ENCODE measurements at places on chromosomes 7 and 10.

GRCh38 chr7:4272141-4272540 lies 410.0 kb upstream of the FOXK1 start:
- no peak for DNase-seq

DNA sequence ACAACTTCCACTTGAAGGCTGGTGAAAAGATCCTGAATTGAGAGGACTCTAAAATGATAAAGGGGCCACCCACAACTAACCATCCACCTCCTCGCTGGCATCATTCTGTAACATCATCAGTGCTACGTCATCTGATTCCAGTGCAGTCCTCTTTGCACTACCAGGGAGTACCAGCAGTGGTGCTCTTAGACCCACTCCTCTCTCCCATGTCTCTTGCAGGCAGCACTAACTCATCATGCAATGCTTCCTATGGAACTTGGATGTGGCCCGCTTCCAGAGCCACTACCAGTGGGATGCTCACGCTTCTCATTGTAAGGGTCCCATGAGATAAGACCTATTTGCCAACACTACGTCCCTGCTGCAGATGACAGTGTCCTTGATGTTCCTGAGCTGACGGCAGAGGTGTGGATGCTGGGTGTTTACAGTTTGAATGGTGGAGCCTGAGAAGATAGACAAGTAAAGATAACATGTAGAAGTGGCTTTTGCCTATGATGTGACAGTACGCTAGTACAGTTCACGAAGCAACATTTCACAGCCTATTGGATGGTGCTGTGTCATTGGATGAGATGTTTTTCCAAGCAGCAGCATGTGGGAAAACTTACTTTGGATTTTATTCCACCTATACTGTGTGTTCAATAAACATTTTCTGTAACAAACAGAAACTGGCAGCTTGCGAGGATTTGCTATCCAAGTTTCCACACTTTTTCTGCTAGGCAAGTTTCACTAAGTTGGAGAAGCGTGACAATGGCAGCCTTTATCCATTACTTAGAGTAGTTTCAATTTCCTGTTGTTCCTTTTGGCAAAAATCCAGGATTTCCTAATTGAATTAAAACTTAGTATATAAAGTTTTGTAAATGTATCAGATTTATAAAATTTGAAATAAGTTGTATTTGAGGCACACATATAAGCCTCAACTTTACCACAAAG lies 35.8 kb upstream of the COBL start:
- DNase-seq = no peak

DNA sequence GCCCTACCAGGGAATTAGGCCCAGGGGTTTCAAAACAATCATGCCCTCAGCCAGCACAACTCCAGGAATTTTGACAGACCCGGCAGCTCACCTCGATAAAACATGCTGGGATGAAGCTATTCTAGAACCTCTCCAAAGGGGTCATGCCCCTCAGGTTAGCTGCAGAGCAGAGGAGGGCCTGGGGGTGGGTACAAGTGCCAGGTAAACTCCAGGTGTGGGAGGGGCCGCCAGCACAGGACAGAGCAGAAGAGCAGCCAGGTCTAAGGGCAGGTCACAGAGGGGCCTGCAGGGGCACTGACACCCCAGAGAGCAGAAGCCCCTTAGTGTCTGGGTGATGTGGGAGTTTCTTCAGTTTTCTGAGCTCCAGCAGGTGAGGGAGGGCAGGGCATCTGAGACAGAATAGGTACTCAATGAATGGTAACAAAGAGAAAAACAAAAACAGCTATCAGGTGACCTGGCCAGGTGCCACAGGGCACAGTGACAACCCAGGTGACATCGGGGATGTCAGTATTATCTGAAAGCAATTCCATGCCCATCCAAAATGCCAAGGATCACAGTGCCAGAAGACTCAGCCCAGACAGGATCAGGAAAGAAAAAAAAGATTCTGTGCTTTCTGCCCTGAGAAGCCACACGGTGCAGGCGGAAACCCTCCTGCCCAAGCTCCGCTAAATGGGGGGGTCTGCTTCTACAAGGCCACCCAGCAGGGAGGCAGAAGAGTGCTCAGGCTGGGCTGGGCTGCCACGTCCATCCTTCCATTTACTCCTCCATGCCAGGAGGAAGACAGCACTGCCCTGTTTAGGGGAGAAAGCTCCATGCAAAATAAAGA lies 104.5 kb downstream of the TNS3 start:
- DNase-seq = no peak

DNA sequence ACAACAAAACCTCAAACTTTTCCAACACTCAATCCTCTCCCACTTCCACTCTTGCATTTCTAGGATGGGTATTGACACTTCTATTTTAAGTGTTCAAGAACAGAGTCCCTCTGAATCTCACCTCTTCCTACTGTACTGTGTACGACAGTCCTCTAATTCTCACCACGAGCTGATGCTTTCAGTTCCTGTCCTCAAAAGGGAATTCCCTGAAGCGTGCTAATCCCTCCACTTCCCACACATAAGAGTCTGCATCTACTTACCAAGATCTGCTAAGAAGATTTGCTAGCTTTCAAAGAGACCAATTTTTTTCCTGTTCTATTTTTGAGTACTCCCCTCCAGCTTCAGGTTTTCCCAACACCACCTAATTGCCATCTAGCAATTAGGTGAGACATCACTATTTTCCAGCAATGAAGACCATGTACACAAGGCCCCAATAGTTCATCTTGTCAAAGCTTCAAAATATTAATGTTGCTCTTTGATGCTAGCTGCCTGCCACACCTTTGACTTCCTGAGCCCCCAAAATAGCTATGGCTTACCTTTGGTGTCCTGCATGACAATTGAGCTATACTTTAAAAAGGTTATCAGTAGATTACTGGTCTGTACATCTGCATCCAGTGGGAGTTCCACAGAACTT lies 54.4 kb downstream of the ARMH3 start:
- DNase-seq = no peak

DNA sequence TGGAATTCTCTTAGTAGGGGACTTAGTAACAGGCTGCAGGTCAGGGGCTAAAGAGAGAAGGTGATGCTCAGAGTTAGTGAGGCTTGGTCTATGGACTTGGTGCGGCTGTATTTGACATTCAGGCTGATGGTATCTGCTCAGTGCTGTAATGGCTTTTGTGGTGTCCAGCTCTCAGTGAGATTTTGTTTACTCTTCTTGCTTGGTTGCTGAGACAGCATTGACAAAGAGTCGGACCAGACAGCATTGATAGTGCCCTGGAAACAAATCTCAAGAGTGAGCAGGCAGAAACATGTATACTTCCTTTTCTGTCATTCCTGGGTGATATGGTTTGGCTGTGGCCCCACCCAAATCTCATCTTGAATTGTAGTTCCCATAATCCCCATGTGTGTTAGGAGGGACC lies 202.0 kb downstream of the STK31 start:
- no peak for DNase-seq

- DNase-seq = no peak
Observed at GRCh38 chr10:1309617-1310270, 253.6 kb downstream of the WDR37 start.

DNA sequence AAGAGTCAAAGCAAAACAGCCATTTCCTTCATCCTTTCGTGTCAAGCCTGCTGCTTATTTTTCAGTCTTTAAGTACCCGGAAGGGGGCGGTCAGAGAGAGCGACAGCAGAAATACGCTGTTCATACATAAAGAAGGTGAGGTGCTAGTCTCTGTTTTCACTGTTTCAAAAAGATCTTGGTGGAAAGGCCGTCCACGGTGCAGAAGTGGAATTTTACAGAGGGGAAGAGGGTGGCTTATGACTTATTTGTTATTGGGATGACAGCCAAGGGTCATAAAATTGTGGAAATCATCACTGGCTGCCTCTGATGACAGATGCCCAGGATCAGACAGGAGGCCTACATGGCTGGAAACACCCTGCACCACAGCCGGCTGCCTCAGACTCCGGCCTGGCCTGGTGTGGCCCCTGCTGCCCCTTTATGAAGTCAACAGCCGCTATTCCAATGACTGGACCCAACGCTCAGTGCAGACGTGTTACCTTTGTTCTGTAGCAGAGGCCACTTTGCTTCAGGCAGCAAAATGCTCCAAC lies 57.0 kb downstream of the HIPK2 start:
- no peak for DNase-seq

- DNase-seq = no peak
Observed at GRCh38 chr7:1646957-1647891, 22.9 kb upstream of the ELFN1 start.

GRCh38 chr10:126147866-126148587 lies 240.2 kb downstream of the ADAM12 start:
- DNase-seq = no peak

DNA sequence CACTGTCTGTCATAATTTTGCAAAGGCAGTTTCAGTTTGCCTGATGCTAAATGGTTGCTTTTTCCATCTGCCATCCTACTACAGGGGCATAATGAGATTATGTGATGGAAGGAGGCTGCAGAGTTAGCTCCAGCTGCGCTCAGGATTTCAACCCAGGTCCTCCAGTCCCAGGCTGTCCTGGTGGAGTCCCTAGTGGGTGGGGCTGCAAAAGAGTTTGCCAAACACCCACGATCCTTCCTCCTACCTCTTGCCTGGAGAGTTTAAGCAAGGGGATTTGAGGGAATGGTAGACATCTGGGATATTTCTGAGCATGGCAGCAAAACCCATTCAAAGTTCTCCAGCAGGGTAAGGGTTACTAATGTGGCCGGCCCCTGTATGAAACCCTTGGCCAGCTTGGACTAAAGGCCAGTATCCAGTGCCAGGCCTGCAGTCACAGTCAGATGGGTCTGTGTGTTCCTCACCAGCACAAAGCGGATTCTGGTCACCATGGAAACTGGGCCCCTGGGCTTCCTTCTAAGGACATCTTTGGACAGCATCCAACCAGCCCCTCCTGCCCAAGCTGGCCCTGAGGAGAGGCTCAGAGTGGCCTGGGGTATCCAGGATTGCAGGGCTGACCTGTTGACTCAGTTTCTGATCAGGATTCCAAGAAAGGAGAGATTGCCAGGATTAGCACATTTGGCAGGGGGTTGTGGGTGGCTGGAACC lies 42.7 kb upstream of the CHST3 start:
- DNase-seq = peak; percentile 58

DNA sequence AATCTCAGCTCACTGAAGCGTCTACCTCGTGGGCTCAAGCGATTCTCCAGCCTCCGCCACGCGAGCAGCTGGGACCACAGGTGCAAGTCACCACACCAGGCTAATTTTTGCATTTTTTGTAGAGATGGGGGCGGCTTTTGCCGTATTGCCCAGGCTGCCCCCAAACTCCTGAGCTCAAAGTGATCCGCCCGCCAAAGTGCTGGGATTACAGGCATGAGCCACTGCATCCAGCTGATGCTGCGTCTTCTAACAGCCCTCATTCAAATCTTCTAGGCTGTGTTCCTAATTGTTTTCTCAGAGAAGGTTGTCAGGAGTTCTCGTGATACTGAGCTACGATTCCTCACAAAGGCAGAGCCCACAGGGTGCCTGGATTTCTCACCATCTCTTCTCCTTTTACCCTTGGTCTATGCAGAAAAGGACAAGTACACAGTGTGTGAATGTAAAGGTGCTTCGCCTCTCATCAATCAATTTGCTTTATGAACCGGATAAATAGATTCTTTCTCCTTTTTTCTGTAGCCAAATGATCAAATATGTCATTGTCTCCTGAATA lies 247.3 kb upstream of the PTN start:
- DNase-seq = no peak

DNA sequence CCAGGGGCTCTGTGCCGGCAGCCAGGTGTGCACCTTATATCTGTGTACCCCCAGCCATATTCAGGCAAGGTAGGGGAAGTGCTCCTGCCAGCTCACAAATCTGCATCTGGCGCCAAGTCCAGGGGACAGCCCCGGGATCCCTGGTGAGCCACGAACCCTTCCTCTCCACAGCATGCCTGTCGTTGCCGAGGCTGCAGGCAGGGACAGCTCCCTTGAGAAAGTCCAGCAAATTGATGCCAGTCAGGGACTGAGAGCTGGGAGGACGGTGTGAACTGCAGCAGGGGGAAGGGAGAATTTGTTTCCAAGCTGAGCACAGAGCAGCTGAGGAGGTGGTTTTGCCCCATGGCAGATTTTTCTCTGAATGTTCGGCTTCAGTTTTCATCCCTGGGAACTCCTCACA lies 919 bp downstream of the PLA2G12B start:
- DNase-seq = no peak

DNA sequence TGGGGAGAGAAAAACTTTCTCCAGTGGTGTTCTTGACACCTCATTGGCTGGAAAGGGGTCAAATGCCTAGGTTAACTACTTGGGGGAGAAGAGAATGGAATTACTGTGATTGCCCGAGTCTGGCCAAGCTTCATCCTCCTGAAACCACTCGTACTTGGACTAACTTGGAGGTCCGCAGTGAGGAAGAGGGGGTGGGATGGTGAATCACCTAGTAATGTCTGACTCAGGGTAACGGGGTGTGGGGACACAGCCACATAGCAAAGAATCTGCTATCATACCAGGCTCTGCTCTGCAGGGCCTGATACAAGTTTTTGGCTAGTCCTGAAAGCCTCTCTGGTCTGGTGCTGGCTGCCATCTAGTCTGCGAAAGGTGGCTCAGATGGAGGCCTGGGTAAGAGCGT lies 190.9 kb downstream of the RPS24 start:
- DNase-seq = no peak

- DNase-seq = no peak
Observed at GRCh38 chr7:141700848-141701371, 1.1 kb downstream of the DENND11 start.

- no peak for DNase-seq
Observed at GRCh38 chr7:46764100-46764936, 817.6 kb downstream of the TNS3 start.

DNA sequence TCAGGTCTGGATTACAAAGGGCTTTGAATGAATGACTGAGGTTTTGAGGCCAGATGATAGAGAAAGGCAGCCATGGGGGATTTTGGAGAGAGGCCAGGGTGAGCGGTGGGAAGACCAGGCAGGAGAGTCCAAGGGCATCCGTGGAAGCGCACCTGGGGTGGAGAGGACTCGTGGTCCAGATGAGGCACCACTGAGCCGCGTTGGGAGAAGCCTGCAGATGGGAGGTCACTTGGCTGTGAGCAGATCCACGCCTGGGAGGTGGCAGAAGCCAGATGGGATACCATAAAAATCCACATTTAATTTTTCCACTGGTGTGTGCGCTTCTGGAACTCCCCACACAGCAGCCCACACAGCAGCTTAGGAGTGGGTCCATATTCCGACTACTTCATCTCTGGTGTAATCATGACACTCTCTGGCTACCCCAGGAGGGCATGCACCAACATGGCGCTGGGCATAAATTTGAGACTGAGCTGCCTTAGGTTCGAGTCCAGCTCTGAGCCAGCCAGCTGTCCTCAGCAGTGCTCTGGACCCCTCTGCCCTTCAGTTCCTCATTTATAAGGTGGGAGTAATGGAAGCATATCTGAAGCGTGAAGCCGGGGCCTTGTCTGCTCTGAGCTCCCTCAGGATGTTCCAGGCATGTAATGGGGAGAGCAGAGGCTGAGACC lies 90.2 kb upstream of the FAM20C start:
- no peak for DNase-seq

- no peak for DNase-seq
Observed at GRCh38 chr7:39510864-39511354, 55.3 kb upstream of the YAE1 start.

All from hypothalamus (tissue), 51 donors.